ENCODE measurements at places on chromosomes 6 and 20.

GRCh38 chr6:95325916-95326315 lies 251.4 kb upstream of the MANEA start:
- no peak overlapping the region for H3K27ac ChIP-seq
- H3K27me3 ChIP-seq, result no peaks in the 10 kb centered on the region
- no peaks in the 10 kb centered on the region for H3K4me1 ChIP-seq

GRCh38 chr6:69835414-69836179 lies 30.8 kb upstream of the COL19A1 start:
- no peaks in the 10 kb centered on the region for H3K4me1 ChIP-seq
- no peak for DNase-seq
- H3K27ac ChIP-seq, result no peak overlapping the region
- H3K36me3 ChIP-seq, result no peaks in the 10 kb centered on the region
- no peak overlapping the region for H3K4me3 ChIP-seq

DNA sequence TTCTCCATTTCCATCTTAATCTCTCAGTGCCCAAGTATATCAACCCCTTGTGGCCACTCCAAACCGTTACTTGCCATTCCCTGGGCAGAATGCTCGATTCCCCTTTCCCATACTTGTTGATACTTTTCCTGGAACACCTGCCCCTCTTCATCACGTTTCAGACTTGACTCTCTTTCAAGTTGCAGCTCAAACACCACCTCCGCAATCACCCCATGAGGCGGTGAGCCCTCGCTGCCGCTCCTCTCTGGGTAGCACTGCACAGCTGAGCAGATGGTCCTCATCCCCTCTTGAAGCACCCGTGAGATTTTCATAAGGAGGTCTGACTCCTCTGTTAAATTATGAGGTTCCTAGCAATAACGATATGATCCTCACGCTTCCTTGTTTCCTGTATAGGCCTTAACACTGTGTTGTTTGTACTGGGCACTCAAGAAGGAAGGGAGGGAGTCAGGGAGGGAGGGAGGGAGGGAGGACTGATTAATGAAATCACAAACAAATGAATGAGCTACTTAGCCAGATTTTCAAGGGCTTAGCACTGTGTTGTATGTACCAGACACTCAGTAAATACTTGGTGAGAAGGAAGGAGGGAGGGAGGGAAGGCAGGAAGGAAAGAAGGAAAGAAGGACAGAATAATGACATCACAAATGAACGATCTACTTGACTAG lies 8.0 kb upstream of the UQCC2 start:
- DNase-seq, result no peak
- H3K27ac ChIP-seq, result no peak overlapping the region
- no peaks in the 10 kb centered on the region for H3K36me3 ChIP-seq
- H3K4me1 ChIP-seq, result peaks cover 4% of the 10 kb centered on the region
- peaks cover 9% of the 10 kb centered on the region for H3K27me3 ChIP-seq

- no peaks in the 10 kb centered on the region for H3K36me3 ChIP-seq
- DNase-seq, result no peak
- H3K27ac ChIP-seq, result no peak overlapping the region
- H3K4me1 ChIP-seq, result no peaks in the 10 kb centered on the region
Observed at GRCh38 chr6:46862381-46862780, 59.4 kb downstream of the ADGRF5 start.

DNA sequence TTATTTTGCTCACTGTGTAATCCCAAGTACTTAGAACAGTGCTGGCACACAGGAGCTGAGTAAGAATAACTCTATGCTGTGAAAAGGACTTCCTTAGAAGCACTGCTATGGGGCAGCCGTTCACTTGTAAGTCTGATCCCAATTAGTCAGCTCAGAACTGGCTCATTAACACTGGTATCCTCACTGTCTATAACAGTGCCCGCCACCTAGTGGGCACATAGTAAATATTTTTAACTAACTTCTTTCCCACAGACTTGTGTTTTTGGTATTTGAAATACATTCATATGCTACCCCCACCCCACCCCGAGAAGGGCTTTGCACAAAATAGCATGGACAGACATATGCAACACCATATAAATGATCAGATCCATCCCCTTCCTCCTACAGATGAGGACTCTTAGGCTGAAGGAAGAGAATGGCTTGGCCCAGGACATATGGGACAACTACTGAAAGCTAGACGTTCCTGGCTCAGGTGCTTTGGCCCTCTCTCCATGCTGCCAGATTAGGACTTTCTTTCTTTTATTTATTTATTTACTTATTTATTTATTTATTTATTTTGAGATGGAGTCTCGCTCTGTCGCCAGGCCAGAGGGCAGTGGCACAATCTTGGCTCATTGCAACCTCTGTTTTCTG lies 47.1 kb downstream of the DST start:
- H3K27me3 ChIP-seq, result no peaks in the 10 kb centered on the region
- H3K27ac ChIP-seq, result no peak overlapping the region

DNA sequence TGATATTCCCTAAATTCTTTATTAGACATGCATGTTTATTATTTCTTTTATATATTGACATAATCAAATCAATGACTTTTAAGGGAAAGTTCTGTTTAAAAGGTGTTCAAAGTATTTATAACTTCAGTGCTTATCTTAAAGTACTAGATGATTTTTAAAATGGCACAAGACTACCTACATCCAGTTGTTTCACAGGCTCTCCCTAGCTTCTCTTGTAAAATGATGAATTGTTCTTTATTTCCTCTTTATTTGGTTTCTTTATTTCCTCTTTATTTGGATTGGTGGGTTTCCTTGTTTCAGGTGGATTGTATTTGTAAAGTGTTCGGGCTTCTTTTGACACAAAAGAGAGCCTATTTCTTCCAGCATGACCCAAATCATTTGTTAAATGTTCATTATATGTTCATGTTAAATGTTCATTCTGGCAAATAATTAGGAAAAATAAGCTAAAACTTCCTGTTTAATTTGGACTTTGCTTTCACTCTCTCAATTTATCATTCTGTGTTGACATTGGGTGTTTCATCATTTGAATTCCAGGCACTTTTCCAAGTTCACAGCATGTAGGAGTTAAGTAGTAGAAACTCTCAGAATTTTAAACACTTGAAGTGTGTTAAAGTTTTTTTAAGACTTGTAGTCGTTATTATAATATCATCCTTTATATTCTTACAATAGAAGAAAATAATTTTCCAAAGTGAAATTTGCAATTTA lies 24.6 kb downstream of the MLIP start:
- H3K4me3 ChIP-seq, result no peak overlapping the region
- no peaks in the 10 kb centered on the region for H3K36me3 ChIP-seq
- H3K27me3 ChIP-seq, result no peaks in the 10 kb centered on the region
- DNase-seq, result no peak

- H3K27ac ChIP-seq, result peak overlapping the region; percentile 68
- H3K27me3 ChIP-seq, result no peaks in the 10 kb centered on the region
- H3K36me3 ChIP-seq, result no peaks in the 10 kb centered on the region
- peak overlapping the region; percentile 11 for H3K4me3 ChIP-seq
- no peak for DNase-seq
Observed at GRCh38 chr6:138455746-138456400, 43.4 kb downstream of the NHSL1 start.

- no peak overlapping the region for H3K4me3 ChIP-seq
- no peak overlapping the region for H3K27ac ChIP-seq
- H3K4me1 ChIP-seq, result no peaks in the 10 kb centered on the region
- no peaks in the 10 kb centered on the region for H3K36me3 ChIP-seq
- DNase-seq, result no peak
Observed at GRCh38 chr6:81636930-81637568, 115.4 kb downstream of the TENT5A start.

- H3K4me1 ChIP-seq, result peaks cover 6% of the 10 kb centered on the region
- H3K4me3 ChIP-seq, result no peak overlapping the region
- no peak for DNase-seq
- H3K36me3 ChIP-seq, result no peaks in the 10 kb centered on the region
- H3K27ac ChIP-seq, result no peak overlapping the region
Observed at GRCh38 chr6:22929311-22929985, 360.1 kb downstream of the HDGFL1 start.

GRCh38 chr20:63174309-63175037 lies 41.5 kb downstream of the YTHDF1 start:
- no peak overlapping the region for H3K27ac ChIP-seq
- no peak overlapping the region for H3K4me3 ChIP-seq
- peaks cover 36% of the 10 kb centered on the region for H3K4me1 ChIP-seq
- no peak for DNase-seq

GRCh38 chr6:13903364-13903763 lies 21.4 kb upstream of the RNF182 start:
- peaks cover 38% of the 10 kb centered on the region for H3K27me3 ChIP-seq
- H3K36me3 ChIP-seq, result no peaks in the 10 kb centered on the region
- H3K27ac ChIP-seq, result no peak overlapping the region
- H3K4me3 ChIP-seq, result no peak overlapping the region
- no peaks in the 10 kb centered on the region for H3K4me1 ChIP-seq
- no peak for DNase-seq

GRCh38 chr6:116568111-116568510 lies 3.2 kb upstream of the RWDD1 start:
- H3K4me1 ChIP-seq, result peaks cover 32% of the 10 kb centered on the region
- no peak for DNase-seq
- no peak overlapping the region for H3K27ac ChIP-seq
- H3K36me3 ChIP-seq, result no peaks in the 10 kb centered on the region
- no peak overlapping the region for H3K4me3 ChIP-seq

- no peaks in the 10 kb centered on the region for H3K27me3 ChIP-seq
- peaks cover 4% of the 10 kb centered on the region for H3K4me1 ChIP-seq
- peaks cover 12% of the 10 kb centered on the region for H3K36me3 ChIP-seq
- H3K4me3 ChIP-seq, result no peak overlapping the region
- H3K27ac ChIP-seq, result no peak overlapping the region
Observed at GRCh38 chr6:157092736-157093135, 230.6 kb downstream of the TMEM242 start.
